ENCODE measurements at places on chromosomes 1 and 21. TPM values are rescaled to one million over a fixed set of nuclear protein-coding genes. Genes with fewer than 3 reads are reported as not detected.
A peak's percentile ranks its signal among the peaks of the same experiment; 100 is the strongest.

- peak; percentile 33 for DNase-seq
Observed at GRCh38 chr21:29224006-29224405, 74.7 kb upstream of the BACH1 start.

DNA sequence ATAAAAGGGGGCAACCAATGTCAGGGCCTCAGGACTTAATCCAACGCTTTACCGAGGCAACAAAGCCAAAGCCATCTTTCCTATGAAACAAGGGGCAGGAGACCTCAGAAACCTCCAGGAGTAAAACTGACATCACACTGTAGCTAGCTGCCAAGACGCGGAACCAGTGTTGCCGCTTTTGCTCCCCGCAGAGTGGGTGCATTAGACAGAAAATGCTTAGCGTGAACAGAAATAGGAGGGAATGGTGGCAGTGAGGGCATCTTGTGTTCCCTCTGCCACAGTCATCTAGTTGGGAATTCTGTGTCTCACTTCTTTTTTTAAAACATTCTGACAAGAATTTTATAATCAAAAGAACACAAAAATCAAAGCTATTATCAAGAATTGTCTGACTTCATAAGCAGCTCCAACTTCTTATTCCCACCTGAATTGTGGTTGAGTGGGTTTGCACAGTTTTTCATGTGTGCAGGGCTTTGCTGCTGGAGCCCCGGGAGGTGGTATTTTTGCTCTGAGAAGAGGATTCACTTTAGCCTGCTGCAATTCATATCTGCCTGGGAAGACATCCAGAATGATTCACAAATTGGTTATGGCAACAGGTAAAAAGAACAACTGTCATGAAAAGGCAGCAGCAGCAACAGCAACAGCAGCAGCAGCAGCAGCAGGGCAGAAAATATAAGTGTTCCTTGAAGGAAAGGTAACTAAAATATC is 82.2 kb upstream of the DIRAS3 start:
- DNase-seq, result no peak

GRCh38 chr1:247345881-247346280 is 14.2 kb upstream of the ZNF496 start:
- DNase-seq, result no peak

DNA sequence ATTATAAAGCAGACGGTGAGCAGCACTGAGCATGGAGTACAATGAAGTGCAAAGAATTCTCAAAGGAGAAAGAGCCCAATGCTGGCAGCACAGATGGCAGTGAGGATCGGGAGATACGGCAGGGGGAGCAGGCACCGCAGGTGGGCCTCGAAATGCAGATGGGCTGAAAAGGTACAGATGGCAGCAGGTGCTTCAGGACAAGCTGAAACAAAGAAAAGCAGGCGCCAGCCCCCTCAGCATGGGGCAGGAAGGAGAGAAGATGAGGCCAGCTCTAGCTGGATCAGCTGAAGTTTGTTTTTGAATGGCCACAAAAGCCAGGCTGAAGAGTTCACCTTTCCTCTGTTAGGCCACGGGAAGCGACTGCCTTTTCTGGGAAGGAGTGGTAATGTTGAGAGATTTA is 7.7 kb downstream of the CFAP298 start:
- no peak for DNase-seq

DNA sequence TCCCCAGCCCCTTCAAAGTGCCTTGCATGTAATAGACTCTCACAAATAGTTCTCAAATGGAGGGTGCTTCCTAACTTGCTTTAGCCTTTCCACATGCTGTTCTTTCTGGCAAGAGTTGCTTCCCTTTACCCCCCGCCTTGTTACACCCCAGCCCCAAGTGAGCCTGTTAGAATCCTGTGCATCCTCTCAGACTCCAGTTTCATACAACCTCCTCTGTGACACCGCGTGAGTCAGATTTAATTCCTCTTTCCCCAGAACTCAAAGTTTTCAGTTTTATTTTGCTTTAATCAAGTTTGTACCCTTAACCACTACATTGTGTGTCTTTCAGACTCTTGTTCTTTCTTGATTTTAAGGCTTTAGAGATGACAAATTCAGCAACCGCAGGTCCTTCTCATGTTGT is 234.5 kb upstream of the HOOK1 start:
- no peak for DNase-seq

The SH3D21 gene
- not detected for total RNA-seq

The NBPF3 gene
- 21.0 TPM for total RNA-seq

The INSRR gene
- total RNA-seq, result not detected

The FCRL1 gene
- not detected for total RNA-seq

The TNFRSF4 gene
- total RNA-seq, result not detected
